ENCODE measurements at places on chromosomes 5 and 9.
A peak's percentile ranks its signal among the peaks of the same experiment; 100 is the strongest.

GRCh38 chr5:81639556-81639955, 111.3 kb downstream of the SSBP2 start:
- no peak for DNase-seq

DNA sequence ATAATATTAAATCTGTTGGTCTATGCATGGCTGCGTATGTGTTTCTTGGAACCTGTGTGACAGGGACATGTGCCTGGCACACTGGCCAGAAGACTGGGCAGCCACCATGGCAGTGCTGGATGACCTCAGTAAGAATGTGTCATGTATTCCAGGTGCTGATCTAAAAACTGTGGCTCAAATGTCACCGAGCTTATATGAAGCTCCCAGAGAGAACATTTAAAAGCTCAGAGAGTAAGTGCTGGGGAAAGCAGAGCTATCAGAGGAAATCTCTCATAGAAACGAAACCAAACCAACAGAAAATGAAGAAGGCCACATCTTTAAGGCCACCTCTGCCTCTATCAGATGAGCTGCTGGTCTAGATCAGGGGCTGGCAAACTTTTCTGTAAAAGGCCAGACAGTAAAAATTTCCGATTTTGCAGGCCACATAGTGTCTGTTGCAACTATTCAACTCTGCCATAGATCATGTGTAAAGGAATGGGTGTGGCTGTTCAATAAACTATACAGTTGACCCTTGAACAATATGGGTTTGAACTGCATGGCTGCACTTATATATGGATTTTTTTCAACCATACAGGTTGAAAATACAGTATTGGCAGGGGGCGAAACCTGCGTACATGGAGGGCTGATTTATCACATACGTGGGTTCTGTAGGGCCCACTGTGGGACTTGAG, 31.8 kb downstream of the TSTD2 start:
- no peak for DNase-seq

GRCh38 chr9:17551023-17551422, 27.8 kb upstream of the SH3GL2 start:
- no peak for DNase-seq

DNA sequence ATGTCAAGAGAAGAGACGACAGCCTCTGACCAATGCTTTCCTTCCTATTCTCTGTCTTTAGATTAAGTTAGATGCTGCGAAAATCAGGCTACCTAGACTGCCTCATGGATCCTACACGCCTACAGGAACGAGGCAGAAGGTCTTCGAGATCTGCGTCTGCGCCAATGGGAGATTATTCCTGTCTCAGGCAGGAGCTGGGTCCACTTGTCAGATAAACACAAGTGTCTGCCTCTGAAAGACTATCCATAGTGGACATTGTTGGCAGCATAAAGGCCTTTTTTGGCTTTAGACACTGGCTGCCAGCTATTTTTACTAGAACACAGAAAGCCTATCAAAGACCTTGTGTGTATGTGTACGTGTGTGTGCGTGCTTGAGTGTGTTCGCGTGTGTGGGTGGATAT, 90.9 kb upstream of the PPP1R2B start:
- DNase-seq = no peak

GRCh38 chr5:63573380-63573779, 388.9 kb downstream of the HTR1A start:
- DNase-seq = no peak

- DNase-seq = peak; percentile 27
These were observed 29.8 kb downstream of the NR4A3 start for GRCh38 chr9:99851500-99851822.

GRCh38 chr5:80894083-80894482, 66.1 kb upstream of the RASGRF2 start:
- no peak for DNase-seq

GRCh38 chr9:1005043-1005667, 28.7 kb downstream of the DMRT3 start:
- DNase-seq = peak; percentile 66

DNA sequence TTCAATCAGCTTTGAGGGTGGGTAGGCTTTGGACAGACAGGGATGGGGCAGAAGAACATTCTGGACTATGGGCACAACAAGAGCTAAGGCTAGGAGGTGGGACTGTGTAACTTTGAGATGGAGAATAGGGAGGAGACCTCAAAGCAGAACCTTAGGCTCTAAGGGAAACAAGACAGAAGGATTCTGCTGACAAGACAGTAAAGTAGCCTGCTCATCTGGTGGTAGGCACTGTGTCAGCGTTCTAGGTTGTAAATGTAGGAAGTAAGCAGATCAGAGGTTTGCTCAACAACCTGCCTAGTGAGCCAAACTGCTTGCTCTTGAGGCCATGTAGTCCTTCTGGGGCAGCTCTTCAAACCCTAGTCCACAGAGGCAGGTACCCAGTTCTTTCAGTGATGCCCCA, 15.0 kb upstream of the IL12B start:
- DNase-seq = peak; percentile 92

- no peak for DNase-seq
These were observed 111.2 kb downstream of the UNC13B start for GRCh38 chr9:35272989-35273388.

GRCh38 chr5:57505272-57506200, 22.9 kb upstream of the ACTBL2 start:
- no peak for DNase-seq

GRCh38 chr9:98211260-98211659, 18.8 kb upstream of the CORO2A start:
- no peak for DNase-seq

GRCh38 chr5:4941957-4942830, 197.9 kb upstream of the ADAMTS16 start:
- DNase-seq = peak; percentile 34

GRCh38 chr5:74261866-74262265, 378.7 kb downstream of the ENC1 start:
- no peak for DNase-seq

DNA sequence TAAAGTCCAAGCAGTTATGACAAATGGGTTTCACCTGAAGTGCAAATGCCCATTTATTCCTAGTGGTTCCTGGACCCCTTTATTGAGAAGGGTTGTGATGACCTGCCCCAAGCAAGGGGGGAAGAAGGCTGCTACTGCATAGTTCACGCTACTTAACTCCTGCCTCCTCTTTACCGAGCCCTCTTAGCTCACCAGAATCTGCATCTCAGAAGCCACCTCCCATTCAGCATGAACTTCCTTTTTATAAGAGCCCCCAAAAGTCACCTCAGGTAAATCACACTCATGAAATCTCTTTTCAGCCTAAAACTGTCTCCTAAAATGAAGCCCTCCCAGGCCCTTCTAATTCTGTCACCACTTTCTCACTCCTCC, 26.6 kb upstream of the C9orf72 start:
- DNase-seq = no peak

DNA sequence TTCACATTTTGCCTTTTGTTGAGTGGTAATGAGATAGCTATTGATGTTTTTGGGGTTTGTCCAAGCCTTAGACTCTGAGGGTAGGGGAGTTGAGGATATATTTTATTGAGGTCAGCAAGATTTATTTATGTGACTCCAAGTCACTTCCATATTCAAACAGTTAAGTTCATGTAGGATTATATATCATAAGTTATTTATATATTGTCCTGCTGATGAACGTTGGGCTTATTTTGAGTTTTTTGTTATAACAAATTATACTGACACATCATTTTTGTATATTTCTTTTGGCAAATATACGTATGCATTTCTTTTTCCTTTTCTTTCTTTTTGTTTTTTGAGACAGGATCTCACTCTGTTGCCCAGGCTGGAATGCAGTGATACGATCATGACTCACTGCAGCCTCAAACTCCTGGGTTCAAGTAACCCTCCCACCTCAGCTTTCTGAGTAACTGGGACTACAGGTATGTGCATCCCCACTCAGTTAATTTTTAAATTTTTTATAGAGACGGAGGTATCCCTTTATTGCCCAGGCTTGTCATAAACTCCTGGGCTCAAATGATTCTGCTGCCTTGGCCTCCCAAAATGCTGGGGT, 23.5 kb upstream of the IL12B start:
- no peak for DNase-seq

DNA sequence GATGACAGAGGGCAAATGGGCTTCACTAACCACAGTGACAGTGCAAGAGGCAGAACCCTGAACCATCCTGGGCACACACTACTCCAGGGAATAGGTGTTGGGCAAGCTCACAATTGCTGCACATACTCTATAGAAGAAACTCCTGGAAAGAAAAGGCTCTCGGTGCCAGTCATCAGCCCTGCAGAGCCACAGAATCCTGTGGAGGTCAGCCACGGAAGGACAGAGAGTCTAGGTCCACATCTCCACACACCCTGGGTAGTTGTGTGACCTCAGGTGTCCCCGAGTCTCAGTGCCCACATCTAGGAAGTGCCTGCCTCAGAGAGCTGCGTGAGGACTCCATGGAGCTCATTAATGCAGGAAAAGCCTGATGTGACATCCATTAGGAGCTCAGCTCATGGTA, 16.0 kb upstream of the ANGPTL2 start:
- DNase-seq = no peak

DNA sequence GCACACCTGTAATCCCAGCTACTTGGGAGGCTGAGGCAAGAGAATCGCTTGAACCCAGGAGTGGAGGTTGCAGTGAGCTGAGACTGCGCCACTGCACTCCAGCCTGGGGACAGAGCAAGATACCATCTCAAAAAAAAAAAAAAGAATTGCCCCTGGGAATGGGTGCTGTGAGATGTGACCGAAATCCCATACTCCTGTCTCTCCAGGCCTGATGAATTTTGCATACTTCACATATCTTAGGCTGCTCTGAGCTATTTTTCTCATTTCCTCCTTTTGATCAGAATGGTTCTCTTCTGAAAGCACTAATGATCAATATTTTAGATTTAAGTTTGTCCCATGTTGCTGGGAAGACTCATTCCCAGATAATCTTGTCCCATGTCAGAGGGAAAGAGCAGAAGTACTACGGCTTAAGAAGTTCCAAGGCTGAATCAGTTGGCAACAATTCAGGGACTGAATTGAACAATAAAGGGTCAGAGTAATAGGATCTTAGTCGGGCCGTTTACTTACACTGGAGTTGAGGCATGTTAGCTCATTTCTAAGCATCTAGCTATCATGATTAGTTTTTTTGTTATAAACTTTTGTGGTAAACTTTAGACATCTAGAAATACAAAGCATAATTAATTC, 44.2 kb upstream of the TENT2 start:
- no peak for DNase-seq

GRCh38 chr9:95506678-95507463, 9.9 kb downstream of the PTCH1 start:
- DNase-seq = peak; percentile 52

GRCh38 chr5:59506285-59506877, 387.1 kb downstream of the PDE4D start:
- peak; percentile 64 for DNase-seq

Data from RPMI8226 (cell line).